ENCODE measurements at places on chromosomes 6 and 20.

- no peak for DNase-seq
Observed at GRCh38 chr6:6542357-6542756, 46.2 kb upstream of the LY86 start.

DNA sequence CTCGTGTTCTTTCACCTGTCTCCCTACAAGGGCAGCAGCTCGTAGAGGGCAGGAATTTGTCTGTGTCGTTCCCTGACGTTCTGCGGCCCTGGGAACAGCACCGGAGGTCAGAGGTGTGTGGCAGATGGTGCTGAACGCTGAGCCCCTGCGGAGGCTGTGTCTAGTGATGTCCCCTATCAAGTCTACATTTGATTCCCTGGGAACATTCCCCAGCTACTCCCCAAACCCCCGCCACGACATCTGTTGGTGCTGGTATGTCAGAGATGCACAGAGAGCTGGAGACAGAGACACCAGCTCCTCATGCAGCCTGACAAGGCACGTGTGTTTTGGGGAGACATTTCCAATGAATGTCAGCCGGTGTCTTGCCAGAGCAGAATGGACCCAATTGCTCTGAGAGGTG lies 7.7 kb downstream of the PMEPA1 start:
- DNase-seq = no peak

DNA sequence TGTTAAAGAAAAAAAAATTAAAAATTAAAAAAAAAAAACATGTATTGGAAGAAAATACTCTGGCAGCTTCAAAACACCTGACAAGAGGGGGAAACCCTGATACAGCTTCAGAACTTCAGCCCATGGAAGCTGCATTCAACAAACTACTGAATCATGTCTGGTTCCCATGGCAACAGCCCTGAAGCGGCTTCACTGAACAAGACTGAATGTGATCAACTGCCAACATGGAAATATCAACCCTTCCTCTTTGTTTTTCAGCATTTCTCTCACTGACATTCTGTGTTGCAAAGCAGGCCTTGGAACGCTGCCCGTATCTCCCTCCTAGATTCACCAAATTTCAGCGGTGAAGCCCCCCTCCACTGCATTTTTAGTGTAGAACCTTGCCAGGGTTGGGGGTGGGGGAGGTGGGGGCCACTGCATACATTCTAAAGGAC lies 91.3 kb upstream of the SHLD1 start:
- peak; percentile 91 for DNase-seq

GRCh38 chr6:163063561-163063960 lies 335.8 kb downstream of the PACRG start:
- no peak for DNase-seq

- DNase-seq = peak; percentile 6
Observed at GRCh38 chr6:12911427-12911826, 194.9 kb downstream of the PHACTR1 start.

DNA sequence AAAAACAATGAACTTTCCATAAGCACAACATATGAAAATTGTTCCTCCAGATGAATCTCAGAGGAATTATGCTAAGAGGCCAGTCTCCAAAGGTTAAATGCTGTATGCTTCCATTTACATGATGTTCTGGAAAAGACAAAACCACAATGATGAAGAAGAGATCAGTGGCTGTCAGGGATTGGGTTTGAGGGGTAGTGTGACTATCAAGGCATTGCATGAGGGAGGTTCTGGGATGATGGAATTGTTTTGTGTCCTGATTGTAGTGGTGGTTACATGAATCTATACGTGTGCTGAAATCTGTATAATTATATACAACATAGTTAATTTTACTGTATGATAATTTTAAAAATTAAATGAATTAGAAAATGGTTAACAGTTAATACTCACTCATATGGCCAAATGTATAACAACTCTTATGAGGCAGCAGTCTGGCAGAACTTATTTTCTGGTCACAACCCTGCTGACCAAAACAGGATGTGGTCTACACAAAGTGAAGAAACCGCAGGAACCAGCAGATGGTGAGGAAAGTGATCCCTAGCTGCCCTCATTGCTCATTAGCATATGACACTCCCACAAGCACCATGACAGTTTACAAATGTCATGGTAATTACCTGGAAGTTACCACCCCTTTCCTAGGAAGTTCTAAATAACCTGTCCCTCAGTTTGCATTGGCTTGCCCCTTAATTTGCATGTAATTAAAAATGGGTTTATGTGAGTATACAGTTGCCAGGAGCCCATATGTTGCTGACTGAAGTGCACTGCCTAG lies 31.9 kb downstream of the NSFL1C start:
- DNase-seq = peak; percentile 87

DNA sequence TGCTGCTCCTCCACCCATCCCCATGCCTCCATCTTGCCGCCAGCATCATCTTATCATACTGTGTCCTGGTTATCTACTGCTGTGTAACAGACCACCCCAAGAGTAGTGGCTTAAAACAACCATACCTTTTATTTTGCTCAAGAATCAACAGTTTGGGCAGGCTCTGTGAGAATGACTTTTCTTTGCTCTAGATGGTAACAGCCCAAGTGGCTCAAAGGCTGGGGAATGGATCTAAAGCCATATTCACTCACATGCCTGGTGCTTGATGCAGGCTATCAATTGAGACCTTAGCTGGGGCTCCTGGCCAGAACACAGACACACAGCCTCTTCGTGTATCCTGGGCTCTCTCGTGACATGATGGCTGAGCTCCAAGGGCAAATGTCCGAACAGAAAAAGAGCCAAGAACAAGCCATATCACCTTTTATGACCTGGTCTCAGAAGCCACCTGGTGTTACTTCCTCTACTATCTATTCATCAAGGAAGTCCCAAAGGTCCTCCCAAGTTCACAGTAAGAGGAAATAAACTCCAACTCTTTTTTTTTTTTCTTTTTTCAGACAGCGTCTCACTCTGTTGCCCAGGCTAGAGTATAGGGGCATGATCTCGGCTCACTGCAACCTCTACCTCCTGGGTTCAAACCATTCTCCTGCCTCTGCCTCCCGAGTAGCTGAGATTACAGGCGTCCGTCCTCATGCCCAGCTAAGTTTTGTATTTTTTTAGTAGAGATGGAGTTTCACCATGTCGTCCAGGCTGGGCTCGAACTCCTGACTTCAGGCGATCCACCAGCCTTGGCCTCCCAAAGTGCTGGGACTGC lies 159.3 kb upstream of the JARID2 start:
- DNase-seq = no peak

GRCh38 chr20:2451939-2452732 lies 18.5 kb downstream of the SNRPB start:
- peak; percentile 65 for DNase-seq

DNA sequence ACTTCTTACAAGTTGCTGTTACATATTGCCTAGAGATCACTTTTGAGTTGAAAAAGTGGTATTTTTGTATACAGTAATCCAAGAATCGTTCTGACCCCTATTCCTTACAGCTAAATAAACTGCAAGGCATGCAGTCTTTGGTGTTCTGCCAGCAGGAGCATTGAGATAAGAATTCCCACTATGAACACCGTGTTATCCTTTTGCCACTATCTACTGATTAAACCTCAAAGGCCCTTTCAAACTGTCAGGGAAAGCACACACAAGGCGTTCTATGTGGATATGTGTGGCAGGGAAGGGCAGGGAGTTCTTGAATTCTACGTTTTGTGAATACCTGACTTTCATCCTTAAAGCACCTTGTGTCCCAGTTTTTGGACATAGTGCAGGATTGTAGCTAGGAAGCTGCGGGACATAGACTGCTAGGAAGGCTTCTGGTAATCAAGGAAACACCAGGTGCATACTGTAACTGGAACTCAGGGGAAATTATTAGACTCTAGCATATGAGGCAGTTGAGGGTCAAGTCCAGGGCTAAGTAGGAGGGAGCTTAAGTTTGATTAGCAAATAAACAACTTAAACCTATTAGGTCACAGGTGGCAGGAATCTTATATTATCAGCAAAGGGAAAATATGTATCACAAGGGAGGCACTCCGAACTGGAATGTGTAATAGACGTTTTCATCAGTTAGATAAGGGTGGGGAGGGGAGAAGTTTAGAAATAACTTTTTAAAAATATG lies 506.6 kb downstream of the RNF144B start:
- DNase-seq = no peak

DNA sequence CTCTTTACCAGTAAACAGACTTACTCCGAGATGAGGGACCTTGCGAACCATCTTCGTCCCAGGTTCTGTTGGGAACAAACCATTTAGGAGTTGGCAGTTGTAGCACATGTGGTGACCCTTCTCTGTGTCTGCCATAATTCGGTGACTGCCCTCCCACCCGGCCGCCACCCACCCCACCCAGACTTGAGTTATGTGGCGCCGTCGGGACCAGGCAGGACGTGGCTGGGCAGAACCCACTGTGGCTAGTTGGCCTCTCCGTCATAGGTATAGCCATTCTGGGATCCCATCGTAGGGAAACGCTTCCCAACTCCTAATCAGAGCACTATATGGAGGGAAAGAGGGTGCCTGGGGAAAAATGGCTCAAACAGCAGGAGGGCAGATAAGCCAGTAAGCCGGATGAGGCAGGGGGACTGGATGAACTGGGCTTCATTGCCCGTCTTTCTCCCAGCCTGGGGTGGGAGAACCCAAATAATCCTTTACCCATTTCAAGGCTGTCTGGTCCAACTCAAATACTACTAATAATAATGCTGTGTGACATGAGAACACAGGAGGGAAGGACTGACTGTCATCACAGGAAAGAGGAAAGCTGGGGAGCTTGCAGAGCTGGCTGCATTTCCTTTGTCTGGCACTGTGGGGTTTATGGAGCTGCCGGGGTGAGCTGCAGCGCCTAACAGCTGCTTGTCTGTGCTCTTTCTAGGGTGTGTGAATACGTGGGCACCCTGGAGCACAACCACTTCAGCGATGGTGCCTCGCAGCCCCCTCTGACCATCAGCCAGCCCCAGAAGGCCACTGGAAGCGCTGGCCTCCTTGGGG lies 73.0 kb upstream of the PBOV1 start:
- DNase-seq = no peak

- peak; percentile 84 for DNase-seq
Observed at GRCh38 chr6:127102299-127102698, 16.2 kb upstream of the RSPO3 start.

GRCh38 chr20:51756653-51757052 lies 11.5 kb downstream of the ATP9A start:
- no peak for DNase-seq

DNA sequence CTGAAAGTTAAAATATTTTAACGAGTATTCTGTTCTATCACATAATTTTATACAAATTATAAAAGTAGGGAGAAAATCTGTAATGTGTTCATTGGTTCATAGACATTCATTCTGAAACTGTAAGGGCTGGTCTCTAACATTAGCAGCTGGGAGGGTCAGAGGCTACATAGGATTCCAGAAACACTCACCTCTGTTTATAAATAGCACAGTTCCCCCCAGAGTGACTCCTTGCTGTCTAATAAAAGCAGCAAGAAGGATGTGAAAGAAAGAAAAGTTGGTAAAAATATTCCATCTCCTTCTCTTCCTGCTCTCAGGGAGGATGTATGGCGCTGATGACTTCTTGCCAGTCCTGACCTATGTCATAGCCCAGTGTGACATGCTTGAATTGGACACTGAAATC lies 25.3 kb upstream of the NAA20 start:
- no peak for DNase-seq

GRCh38 chr20:53445932-53446331 lies 147.7 kb downstream of the ZNF217 start:
- no peak for DNase-seq

GRCh38 chr20:40494248-40494647 lies 194.8 kb downstream of the MAFB start:
- DNase-seq = no peak

- DNase-seq = no peak
Observed at GRCh38 chr20:61835791-61836350, 229.8 kb downstream of the TAF4 start.

- no peak for DNase-seq
Observed at GRCh38 chr20:58629215-58629580, 21.9 kb upstream of the STX16 start.

DNA sequence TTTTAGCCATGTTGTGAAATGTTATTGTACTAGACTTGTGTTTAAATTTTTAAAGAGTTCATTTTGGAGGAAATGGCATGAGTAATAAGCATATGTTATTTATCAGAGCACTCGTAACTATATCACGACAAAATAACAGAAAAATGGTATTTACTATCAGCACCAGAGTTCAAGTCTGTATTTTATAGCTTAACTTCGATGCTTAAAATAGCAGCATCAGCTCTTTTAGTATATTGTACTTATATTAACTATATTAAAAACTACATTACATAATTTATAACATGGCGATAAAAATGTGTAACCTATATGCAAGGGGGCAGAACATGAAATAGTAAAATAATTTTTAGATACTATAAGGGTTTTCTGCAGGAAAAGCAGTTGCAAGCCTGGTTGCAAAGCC lies 52.9 kb downstream of the ABRACL start:
- DNase-seq = no peak

- peak; percentile 3 for DNase-seq
Observed at GRCh38 chr6:95203153-95203754, 374.1 kb upstream of the MANEA start.

DNA sequence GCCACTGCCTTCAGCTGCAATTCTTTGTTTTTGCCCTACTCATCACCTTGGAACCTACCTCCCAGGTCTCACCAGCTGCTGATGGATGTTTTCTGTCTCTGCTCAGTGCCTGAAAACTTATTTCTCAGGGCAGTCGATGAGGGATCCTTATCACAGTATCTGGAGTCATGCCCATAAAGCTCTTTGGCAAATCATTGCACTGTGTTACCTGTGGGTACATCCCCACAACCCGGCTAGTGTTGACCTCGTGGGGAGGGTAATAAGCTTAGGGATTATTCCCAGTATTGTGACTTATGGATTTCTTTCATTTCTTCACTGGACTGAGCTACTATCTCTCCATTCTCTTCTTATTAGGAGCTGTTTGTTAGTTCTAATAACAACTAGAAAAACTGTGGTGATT lies 91.7 kb downstream of the ELOVL5 start:
- no peak for DNase-seq

DNA sequence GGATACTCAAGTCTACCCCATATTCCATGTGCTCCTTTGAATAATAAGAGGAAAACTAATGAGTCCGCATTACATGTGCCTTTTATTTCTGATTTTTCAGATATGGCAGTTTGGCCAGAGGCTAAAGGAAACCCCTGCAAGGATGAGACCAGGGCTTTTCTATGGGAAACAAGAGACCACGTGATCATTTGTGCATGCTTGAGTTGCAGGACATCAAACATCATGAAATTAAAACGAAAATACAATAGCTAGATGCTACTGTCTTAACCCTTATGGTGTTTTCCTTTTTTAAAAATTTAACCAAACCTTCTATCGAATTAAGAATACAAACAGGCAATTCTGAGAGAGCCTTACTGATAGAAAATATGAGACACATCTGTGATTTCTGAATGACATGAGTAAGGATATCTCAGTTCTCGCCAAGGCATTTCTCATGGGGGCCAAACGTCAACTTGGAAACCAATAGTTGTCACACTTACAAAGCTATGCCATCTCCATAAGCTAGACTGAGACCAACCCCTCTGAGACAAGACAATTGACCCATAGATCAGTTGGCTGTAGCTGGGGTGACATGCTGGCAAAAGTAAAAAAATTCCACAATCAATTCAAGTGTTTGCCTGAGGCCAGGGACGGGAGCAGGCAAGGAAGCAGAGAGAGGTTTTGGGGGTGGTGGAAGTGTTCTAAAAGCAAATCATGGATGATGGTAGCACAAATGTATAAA lies 52.8 kb downstream of the RIPOR2 start:
- no peak for DNase-seq

Measured in stromal cell of bone marrow (primary cell).